ENCODE measurements at places on chromosomes 4 and X. TPM values are rescaled to one million over a fixed set of nuclear protein-coding genes. Genes with fewer than 3 reads are reported as not detected.

GRCh38 chrX:115214151-115214550, 19.7 kb downstream of the LRCH2 start:
- no peak for DNase-seq

- peak; percentile 55 for DNase-seq
Observed at GRCh38 chr4:56434599-56435139, 746 bp downstream of the PPAT start.

DNA sequence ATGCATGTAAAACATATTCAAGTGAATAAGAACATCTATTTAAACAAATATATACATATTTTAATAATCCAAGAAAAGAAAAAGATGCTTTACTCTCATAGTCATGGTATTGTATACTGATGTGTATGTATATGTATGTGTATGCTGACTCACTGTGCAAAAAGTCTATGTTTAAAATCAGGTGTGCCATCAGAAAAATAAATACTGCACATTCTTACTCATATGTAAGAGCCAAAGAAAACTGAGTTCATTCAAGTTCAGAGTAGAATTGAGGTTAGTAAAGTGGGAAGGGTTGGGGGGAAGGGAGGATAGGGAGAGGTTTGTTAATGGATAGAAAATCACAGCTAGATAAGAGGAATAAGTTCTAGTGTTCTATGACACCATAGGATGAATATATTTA, 403.9 kb upstream of the SMIM31 start:
- no peak for DNase-seq

GRCh38 chr4:172042714-172043114, 229.5 kb downstream of the GALNTL6 start:
- DNase-seq: peak; percentile 53

GRCh38 chr4:73221734-73222133, 36.9 kb downstream of the ANKRD17 start:
- no peak for DNase-seq

DNA sequence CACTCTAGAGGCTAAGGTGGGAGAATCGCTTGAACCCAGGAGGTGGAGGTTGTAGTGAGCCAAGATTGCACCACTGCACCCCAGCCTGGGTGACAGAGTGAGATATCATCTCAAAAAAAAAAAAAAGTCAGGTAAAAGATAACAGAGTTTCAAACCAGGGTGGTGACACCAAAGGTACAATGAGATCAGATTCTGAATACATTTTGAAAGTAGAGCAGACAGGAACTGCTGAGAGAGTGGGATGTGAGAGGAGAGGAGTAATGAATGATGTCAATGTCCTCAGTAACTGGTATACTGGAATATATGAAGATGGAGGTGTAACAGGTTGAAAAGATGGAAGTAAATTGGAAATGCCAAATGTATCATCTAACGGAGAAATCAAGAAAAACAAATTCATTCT, 135.6 kb downstream of the CAMK2D start:
- no peak for DNase-seq

- no peak for DNase-seq
Observed at GRCh38 chr4:129532573-129532972, 436.6 kb downstream of the C4orf33 start.

DNA sequence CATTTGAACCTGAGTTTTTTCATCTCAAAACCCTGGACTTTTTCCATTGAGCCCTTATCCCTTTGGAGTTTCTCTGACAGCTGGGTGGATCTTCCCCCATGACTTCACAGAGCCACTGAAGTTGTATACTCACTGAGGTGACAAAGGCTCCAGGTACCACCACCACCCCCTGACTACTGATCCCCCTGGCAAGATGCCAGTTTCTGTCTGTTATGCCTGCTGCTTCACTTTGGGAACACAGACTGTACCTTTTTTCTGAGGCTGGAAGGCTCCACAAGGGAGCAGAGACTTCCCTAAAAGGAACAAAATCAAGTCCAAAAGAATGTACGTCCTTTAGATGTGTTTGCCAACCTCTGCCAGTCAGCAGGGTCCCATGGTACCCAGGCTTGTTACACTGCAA, 160.3 kb upstream of the JADE1 start:
- no peak for DNase-seq

DNA sequence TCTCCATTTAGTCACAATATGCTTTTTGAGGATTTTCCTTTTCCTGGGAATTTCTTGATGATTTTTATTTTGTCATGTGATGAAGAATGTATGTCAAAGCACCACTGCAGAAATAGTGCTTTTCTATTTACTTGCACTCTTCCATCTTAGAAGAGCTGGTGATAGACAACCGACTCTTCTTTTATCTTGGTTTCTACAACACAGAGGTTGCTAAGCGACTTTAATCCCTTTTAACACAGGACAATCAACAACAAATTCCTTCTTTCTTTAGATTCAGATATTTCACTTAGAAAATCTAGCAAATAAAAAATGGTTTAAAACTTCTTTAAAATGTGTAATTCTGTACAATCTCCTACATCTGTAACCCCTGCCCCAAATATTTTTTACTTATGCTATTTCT, 34.6 kb downstream of the TET2 start:
- DNase-seq: no peak

DNA sequence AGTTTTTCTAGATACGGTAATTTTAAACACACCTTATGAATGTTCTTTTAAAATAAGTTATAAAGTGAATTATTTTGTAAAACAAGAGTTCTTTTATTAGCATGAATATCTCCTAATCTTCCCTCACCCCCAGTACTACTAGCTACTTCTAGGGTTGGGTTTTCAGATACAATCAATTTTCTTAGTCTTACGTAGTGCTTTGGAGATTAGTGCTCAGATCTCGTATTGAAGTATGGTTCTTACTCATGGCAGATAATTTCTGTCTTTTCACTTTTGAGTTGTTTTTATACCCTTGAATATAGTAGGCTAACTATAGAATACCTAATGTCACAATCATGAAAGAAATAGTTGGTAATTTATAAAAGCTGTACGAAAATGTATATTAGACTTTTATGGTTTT, 43.2 kb downstream of the CDKL5 start:
- DNase-seq: no peak

DNA sequence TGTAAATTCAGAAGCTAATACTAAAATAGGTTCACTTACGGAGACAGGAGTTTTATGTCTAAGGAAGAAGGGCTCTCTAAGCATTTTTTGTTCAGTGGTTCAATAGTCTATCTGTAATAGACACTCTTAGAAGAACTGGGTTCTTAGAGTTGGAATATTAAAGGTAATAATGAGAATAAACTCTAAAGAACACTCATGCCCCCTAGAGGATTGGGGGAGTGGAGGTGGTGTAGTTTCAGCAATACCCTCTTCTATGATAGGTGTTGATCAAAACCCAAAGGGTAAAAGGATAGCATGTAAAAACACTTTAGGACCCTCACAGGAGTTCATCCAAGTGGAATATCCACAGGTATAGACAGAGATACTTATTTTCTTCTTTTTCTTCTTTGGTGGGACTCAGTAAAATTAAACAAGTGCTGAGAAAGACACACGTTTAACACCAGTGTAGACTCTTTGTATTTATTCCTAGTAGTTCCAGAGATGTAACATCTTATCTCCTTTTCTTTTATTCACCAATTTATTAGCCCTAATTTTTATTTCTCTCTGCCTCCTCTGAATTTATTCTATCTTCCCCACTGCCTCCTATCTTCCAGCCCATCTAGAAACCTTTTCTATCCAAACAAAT, 25.7 kb upstream of the MND1 start:
- DNase-seq: no peak

DNA sequence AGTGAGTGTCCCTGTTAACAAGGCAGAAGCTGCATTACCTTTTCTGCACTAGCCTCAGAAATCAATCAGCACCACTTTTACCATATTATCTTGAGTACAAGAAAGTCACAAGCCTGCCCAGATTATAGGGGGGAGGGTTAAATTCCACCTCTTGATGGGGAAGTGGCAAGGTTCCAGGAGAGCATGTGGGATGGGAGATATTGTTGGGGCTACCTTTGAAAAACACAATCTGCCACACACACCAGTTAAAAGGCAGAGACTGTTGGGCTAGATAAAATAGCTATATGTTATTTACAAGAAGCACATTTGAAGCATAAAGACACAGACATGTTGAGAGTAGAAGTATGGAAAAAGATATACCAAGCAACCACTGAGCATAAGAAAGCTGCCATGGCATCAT, 6.6 kb upstream of the AVPR2 start:
- DNase-seq: no peak

GRCh38 chrX:153731117-153731844, 6.6 kb downstream of the ABCD1 start:
- DNase-seq: no peak

DNA sequence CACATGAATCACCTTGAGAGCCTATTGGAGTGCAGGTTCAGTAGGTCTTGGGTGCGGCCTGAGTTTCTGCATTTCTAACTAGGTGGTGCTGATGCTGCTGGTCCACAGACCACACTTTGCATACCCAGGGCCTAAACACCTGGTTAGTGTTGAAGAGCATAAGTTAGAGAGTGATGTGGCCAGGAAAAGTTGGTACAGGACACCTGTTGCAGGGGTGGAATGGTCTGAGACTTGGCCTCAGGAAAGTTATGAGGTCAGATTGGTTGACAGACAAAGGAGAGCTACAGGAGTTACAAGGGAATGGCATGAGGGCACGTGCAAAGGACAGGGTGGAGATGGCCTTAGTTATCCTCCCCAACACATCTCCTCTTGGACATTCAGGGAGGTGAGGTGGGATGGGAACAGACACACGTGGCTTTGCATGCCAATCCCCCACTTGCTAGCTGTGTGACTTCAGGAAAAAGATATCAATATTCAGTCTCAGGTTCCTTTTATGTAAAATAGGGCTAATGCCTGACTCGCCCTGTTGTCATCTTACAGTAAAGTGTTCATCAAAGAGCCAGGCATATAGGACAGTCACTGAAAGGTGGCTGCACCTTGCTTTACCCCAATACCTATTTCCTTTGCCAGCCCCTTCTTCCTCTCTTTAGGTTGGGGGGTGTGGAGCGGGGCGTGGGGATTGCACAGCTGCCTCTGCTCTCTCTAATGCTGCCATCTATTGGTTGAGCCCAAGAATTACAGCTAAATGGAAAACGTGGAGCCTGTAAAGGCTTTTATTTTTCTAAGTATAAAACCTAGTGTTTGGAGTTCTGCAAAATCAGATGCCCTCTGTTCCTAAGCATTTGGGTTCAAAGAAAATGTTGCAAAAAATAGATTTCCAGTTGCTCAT, 47.5 kb downstream of the ATG4A start:
- no peak for DNase-seq

- DNase-seq: no peak
Observed at GRCh38 chr4:164753873-164754488, at the start of gene SMIM31. TSS of gene SMIM31 (plus strand) at chr4:164754131. CDS start at chr4:164770444, 16,313 bp downstream.

DNA sequence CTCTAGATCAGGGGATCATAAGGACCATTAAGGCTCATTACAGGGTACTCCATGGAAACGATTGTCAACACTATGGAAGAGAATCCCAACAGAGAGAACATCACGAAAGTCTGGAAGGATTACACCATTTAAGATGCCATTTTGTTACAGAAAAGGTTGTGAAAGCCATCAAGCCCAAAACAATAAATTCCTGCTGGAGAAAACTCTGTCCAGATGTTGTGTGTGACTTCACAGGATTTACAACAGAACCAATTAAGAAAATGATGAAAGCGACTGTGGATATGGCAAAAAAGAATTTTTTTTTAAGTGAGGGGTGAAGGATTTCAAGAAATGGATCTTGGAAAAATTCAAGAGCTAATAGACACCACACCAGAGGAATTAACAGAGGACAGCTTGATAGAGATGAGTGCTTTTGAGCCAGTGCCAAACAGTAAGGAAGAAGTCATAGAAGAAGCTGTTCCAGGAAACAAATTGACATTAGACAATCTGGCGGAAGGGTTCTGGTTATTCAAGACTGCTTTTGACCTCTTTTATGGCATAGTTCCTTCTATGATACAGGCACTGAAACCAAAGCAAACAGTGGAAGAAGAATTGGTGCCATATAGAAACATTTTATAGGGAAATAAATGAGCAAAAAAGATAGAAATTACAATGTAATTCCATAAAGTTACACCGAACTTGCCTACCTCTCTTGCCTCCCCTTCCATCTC, 17.3 kb upstream of the LSM6 start:
- DNase-seq: no peak

DNA sequence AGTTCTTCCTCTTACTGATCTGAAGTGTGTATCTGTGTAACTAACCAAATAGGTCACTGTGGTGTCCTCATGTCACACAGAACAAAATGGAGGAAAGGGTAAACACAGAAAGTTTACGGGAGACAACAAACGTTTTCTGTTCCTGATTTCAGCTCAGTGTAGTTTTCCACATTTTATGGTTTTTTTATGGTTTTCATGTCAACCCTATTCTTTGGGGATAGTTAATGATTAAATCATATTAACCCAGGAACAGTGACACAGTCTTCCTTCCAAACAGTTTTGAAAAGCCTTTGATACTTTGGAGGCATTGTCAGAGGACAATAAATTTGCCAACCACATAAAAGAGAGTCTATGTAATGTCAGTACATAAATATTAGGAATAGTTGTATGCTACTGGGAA, 4.2 kb downstream of the LNX1 start:
- no peak for DNase-seq

DNA sequence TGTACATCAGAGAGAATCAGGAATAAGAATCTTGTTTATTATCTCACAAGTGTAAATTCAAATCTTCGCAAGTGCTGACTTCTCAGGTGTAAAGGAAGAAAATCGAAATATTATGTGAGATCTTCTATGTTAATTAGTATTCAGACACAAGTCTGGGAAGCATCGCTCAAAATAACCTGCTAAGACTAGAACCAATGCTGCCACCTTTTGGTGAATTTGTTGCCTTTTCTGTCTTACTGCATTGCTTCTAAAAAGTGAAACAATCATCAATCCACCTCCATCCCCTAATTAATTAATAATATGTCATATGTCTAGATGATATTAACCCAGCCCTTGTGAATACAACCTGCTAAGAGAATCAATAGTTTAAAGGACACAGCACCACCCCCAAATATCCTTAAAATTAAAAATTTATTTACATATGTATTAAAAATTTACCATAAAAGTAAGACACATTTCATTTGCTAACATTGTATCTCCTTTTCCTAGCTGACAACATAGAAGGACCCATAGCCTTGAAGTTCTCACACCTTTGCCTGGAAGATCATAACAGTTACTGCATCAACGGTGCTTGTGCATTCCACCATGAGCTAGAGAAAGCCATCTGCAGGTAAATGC, 3.5 kb downstream of the EPGN start:
- no peak for DNase-seq

DNA sequence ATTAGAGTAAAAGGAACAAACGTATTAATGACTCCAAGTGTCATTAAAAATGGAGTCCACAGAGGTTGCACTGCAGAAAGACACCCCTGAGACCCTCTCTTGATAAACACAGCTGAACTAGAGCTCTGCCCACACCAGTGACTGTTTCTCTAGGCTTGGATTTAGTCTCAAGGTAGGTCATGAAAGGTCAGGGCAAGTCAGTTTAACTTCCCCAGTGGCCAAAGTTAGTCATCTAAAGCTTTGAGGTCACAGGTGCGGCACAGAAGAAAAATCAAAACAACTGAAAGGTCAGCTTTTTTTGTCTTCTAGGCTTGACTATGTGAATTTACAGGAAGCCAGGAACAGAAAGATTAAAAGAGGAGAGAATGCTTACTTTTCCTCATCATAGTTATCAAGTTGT, 749.6 kb downstream of the RAB28 start:
- no peak for DNase-seq

Gene GABRE
- 97.8 TPM for total RNA-seq

Gene RS1
- not detected for total RNA-seq

Gene ING2
- 10.3 TPM for total RNA-seq

Gene PPBP
- total RNA-seq: not detected

Gene MTNR1A
- not detected for total RNA-seq

Gene DUSP21
- not detected for total RNA-seq

Gene PRDM8
- 8.3 TPM for total RNA-seq

Gene GAGE12H
- total RNA-seq: not detected

Gene RBPJ
- 73.3 TPM for total RNA-seq

Gene TRPC3
- total RNA-seq: 11.8 TPM

Gene ARL13A
- total RNA-seq: not detected

Gene NLRP2B
- total RNA-seq: 0.16 TPM
